ENCODE measurements at places on chromosomes 13 and 19.

- no peak for DNase-seq
Observed at GRCh38 chr19:51691584-51692428, 1.3 kb upstream of the SPACA6 start.

DNA sequence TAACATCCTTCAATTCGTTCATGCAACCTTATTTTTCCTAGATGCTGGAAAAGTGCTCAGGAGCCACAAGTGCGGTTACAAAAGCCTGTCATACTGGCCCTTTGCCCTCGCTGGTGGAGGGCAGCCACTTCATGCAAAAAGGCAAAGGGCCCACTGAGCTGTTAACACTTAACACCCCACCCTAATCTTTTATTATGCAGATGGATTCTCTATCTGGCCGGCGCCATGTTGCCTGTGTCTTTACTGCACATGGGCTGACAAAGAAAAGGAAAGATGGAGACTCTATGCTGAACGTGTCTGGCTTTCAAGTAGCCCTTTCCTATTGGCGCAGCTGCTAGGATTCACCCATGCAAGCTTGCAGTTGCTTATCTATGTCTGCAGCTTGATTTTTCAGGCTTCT is 10.8 kb downstream of the OR7D2 start:
- no peak for DNase-seq

- DNase-seq: no peak
Observed at GRCh38 chr13:100397627-100398026, 191.0 kb downstream of the GGACT start.

GRCh38 chr13:58960888-58961287 is 1202.8 kb downstream of the DIAPH3 start:
- no peak for DNase-seq

- DNase-seq: no peak
Observed at GRCh38 chr19:34985249-34986022, 14.7 kb upstream of the GRAMD1A start.

- no peak for DNase-seq
Observed at GRCh38 chr13:29709407-29710069, 114.0 kb upstream of the SLC7A1 start.

- no peak for DNase-seq
Observed at GRCh38 chr13:39998166-39998565, 342.7 kb downstream of the COG6 start.

DNA sequence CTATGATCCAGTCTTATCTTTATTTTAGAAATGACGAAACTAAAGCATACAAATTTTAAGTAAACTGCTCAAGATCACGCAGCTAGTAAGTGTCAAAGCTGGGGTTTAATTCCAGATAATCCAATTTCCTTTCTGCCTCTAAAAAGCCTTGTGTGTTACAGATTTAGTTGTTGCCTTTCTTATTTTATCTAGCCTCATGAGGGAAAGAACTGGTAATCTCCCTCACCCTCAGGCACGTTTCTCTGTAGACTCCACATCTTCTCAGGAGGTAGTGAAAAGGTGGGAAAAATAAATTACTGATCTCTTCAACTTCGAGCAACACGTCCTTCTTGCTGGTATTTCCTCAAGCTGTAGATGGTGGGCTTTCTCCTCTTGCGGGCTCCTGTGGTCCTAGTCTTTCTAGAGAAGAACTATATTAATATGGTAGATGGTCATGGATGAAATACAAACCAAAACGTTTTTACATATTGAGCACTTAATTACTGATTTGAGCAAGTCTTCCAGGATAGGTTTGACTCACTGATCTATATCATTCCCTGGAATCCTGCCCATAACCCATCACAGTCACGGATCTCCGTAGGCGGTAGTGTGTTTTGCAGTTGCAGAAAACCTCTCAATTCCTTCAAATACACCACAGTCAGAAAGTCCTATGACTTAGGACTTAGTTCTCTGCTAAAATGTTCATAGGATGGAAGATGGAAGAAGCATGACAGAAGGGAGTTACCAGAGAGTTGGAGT is 519.5 kb downstream of the DCT start:
- no peak for DNase-seq

DNA sequence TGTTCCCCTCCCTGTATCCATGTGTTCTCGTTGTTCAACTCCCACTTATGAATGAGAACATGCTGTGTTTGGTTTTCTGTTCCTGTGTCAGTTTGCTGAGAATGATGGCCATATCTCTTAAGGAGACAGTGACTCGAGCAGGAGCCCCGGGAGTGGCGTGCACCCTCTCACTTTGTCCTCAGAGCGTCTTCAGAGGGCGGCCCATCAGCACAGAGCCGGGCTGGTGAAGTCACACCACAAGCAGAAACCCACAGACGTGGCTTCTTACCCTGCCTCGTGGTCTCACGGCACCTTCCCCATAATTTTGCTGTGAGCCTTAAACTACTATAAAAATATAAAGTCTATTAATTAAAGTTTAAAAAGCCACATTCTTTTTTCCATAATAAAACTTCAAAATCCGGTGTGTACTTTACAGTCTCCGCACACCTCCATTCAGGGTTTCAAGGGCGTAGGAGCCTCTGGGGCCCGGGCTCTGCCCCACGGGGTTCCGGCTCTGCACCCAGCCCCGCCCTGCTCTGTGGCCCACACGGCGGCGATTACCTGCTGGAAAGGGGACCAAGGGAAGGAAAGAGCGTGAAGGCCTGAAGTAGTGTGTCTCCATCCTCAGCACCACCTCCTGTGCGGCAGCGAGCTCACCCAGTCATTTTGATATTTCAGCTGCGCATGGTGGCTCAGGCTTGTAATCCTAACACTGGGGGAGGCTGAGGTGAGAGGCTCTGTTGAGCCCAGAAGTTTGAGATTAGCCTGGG is 101.3 kb upstream of the SOX1 start:
- DNase-seq: no peak

DNA sequence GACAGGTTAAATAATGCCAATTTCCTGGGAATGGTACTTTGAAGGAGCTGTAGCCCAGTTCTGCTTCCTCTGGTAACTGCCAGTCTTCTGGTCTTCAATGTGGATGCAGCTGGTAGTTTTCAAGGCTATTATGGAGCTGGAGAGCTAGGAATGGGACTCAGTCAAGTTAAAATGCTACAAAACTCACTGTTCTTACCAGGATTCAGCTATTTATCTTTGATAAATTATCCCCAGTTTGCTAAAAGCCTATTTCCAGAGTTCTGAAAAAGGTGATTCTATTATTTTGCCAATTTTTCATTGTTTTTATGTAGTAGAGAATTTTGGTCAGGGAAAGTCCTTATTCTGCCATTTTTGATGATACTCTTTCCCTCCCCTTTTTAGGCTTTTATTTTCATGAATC is 40.7 kb downstream of the GARRE1 start:
- DNase-seq: no peak

DNA sequence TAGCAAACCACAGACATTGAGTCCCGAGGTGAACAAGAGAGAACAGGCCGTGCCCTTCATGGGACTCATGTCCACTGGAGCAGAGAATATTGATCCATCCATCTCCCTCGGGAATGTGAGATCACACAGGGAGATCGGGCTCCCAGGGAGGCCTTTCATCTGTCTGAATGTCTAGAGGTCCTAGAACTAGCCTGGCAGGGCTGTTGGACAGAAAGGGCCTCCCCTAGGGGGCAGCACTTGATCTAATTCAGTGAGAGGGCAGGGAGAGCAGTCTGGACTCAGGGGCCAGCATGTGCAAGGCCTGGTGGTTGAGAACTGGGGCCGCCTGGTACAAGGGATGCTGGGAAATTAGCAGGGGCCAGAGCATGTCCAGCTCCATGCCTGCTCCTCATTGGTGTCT is 4.3 kb downstream of the RUVBL2 start:
- no peak for DNase-seq

- DNase-seq: no peak
Observed at GRCh38 chr19:7505682-7506384, 10.1 kb upstream of the ZNF358 start.

- DNase-seq: no peak
Observed at GRCh38 chr13:99990126-99990977, 8.8 kb downstream of the ZIC2 start.

GRCh38 chr19:29292153-29292552 is 79.2 kb upstream of the UQCRFS1 start:
- no peak for DNase-seq

DNA sequence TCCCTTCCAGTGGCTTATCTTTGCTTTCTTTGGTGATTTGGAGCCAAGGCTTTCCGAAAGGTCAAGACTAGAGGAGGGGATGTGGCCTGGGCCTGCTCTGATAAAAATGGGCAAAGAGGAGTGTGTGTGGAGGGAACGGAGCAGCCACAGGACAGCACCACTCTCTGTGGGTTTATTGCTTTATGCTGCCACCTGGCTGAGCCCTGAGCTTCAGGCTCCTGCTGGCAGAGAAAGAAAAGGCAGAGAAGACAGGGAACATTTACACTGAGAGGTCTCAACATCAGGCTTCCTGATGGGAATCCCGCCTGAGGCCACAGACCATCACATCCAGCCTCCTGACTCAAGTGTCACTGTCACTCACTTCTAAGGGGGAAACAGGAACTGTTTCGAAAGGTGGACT is 9.2 kb upstream of the GSX1 start:
- no peak for DNase-seq

- no peak for DNase-seq
Observed at GRCh38 chr19:48632692-48633147, 4.5 kb downstream of the DBP start.

DNA sequence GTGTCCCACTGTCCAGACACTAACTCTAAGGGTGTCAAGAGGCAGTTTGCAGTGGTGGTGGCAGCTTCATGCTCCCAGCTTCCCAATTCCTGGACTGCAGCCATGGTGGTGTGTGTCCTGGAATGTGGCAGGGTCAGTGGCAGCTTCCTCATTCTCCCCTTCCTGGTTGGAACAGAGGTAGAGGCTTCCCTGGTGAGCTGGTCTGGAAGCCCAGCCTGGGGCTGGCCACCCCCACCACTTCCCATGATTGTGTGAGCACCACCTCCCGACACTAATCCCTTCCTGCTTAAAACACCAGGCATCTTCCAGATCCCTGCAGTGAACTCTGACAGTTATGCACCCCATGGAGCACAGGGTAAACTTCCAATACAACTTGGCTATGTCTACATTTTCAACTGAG is 134.9 kb downstream of the RAP2A start:
- no peak for DNase-seq

DNA sequence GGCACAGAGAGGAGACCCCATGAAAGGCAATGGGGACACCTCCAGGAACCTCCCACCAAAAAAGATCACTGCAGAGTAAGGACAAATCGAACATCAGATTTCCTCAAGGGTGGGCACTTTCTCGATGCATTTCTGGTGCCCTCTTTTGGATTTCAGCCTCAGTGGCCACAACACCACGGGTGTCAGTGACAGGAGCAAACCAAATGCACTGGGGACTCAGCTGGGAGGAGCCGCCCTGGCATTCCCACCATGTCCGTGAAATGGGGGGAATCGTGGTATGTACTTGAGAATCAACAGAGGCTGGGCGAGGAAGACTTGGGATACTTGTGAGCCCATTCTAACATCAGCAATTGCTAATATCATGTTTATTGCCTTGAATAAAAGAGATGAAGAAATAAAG is 16.3 kb downstream of the FAM187B start:
- no peak for DNase-seq

DNA sequence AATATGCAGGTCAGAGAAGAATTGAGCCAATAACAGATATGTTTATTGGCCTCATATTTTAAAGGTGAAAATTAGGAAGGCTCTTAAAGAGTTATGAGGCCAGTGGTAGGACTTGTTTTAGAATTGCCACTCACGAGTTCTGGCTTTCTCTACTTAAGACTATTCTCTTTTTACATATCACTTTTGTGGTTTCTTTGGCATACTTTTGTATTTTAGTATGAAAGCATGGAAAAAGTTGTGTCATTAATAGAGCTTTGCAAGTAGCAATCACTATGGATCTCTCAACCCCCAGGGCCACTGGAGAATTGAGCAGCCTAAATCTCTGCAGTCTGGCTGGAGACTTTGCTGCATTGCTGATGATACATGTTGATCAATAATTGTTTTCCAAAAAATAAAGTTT is 64.6 kb upstream of the SOX21 start:
- no peak for DNase-seq

DNA sequence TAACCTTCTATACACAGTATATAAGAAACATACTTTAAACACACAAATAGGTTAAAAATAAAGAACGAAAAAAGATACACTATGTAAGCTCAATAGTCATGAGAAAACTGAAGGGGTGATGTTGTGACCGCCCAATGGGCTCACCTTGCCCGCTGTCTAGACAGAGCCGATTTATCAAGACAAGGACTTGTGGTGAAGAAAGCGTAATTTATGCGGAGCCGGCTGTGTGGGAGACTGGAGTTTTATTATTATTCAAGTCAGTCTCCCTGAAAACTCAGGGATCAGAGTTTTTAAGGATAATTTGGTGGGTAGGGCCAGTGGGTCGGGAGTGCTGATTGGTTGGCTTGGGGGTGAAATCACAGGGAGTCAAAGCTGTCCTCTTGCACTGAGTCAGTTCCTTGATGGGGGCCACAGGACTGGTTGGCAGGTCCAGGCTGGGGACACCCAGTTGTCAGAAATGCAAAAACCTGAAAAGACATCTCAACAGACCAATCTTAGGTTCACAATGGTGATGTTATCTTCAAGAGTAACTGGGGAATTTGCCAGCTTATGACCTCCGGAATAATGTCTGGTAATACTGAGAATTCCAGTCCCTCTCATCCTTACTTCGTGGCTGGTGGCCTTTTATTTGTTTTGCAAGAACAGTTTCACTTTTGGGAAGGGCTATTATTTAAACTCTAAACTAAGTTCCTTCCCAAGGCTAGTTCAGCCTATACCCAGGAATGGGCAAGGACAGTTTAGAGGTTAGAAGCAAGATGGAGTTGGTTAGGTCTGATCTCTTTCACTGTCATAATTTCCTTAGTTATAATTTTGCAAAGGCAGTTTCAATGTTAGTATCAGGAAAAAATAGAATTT is 96.6 kb downstream of the UBL3 start:
- DNase-seq: no peak

GRCh38 chr13:74219566-74219965 is 85.4 kb upstream of the KLF12 start:
- DNase-seq: no peak

GRCh38 chr19:39363901-39364457 is 21.8 kb downstream of the SAMD4B start:
- DNase-seq: no peak

- no peak for DNase-seq
Observed at GRCh38 chr19:48368936-48369335, 4.8 kb downstream of the SYNGR4 start.

DNA sequence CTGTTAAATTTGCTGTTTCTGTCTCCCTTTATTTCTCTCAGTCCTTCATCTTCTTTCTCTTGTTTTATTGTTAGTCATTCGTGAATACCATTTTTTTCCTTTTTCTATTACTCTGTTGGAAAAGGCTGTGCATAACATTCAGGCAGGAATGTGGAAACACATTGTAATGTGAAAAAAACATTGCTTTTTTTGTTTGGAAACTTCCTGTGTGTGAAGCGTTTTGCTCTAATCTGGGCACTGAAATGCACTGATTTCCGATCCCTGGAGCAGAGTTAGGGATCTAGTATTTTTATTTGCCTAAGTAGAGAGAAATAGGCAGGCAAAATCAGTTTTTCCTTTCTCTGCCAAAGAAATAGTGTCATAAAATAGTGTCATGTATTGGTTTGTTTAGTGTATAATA is 155.5 kb downstream of the PCCA start:
- DNase-seq: no peak

All from T-helper 22 cell (primary cell).